ENCODE measurements at places on chromosomes 2 and 18.

DNA sequence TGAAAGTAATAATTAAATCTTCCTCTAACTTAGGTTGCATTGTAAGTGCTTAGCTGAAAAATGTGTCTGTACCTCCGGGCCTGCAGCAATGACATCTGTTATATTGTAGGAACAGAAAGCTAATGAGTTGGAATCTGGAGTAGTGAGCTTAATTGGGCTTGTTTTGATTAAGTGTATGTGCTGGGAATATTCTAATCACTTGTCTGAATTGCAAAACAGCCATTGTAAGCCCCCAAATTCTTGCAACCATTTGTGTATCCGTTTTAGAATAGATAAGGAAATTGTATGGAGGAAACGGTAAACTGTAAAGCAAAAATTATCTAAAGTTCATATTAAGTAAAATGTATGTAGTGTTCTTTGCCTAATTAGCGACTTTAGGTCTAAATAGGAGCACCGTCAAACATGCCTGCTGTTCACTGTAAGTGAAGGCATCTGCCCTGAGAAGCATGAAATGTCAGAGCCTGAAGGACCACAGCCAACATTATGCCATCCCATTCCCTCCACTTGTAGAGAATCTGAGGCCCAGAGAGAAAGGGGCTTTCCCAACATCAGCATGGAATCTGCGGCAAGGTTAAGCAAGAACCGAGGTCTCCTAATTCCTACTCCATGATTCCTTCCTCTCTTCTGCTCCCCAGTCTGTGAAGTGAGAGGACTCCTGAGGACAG is 466.4 kb downstream of the TDRD15 start:
- no peak for DNase-seq

GRCh38 chr18:79485788-79486355 is 90.1 kb downstream of the NFATC1 start:
- DNase-seq: no peak

GRCh38 chr2:232435805-232436204 is 20.1 kb upstream of the ALPI start:
- DNase-seq: no peak

DNA sequence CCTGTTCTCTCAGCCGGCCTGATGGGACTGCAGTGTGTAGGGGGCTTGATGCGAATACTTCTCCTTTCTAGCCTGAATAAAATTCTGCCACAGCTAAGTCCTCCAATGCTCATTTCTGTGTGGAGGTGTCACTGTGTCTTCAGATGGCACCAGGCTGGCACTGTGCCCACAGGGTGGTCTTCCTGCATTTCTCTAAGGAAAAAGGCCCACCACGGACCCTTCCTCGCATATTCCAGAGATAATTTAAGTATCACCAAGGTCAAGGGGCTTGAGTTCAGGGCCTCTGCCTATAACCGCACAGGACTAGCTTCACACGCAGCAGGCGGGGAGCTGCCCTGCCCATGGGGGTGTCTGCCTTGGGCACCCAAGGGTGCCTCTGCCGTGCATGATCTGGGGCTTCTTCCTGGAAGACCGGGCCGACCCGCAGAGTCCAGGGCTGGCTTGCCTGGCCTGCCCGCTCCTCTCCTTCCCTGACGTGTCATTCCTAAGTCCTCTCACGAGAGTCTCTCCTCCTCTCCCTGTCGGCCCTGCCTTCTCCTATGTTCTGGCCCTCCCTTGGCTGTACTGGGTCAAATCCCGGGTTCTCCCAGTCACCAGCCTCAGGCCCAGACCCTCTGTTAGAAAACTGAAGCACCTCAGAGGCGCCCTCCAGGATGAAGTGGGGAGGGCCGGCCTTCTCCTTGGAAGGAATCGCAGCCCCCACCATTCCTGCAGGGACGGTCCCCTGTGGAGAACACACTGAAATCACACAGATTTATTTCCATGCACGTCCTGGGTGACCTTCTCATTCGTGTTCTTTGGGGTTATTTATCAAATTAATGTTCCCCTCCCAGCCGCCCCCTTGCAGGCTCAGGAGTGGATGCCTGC is 48.9 kb upstream of the PXDN start:
- no peak for DNase-seq

GRCh38 chr2:217959723-217960122 is 43.1 kb downstream of the TNS1 start:
- no peak for DNase-seq

Data from activated T-helper 1 cell treated with anti-CD3 and anti-CD28 coated beads, Interleukin-2, amount 50 U/mL, for 16 hours (primary cell).